WTC11 (cell line): ENCODE measurements at places on chromosomes 13 and 19. TPM values are rescaled to one million over a fixed set of nuclear protein-coding genes. Genes with fewer than 3 reads are reported as not detected.

DNA sequence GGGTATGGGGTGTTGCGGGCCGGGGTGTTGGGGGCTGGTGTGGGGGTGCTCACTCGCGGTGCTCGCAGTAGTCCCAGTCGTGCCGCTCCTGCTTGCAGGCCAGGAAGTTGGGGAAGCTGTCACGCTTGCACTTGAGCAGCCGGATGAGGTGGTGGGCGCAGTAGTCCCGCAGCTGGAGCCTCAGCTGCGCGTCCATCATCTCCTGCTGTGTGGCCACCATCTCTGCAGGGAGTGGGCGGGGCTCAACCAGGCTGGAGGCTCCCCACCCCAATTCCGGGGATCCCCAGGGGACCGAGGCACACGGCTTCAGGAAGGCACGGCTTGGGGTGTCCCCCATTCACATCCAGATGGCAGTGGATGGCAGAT, 5.2 kb downstream of the NDUFB7 start:
- H3K36me3 ChIP-seq, result peaks cover 4% of the 10 kb centered on the region
- no peak for DNase-seq
- H3K27ac ChIP-seq, result no peak overlapping the region
- no peaks in the 10 kb centered on the region for H3K27me3 ChIP-seq
- H3K4me1 ChIP-seq, result peaks cover 20% of the 10 kb centered on the region
- no peak overlapping the region for H3K4me3 ChIP-seq

- no peak for DNase-seq
- H3K36me3 ChIP-seq, result no peaks in the 10 kb centered on the region
- peaks cover 21% of the 10 kb centered on the region for H3K27me3 ChIP-seq
Observed at GRCh38 chr19:54047616-54048015, 16.1 kb downstream of the VSTM1 start.

GRCh38 chr13:53560556-53560955, 531.9 kb downstream of the OLFM4 start:
- no peaks in the 10 kb centered on the region for H3K27me3 ChIP-seq
- no peaks in the 10 kb centered on the region for H3K36me3 ChIP-seq
- H3K4me3 ChIP-seq, result no peak overlapping the region
- H3K4me1 ChIP-seq, result no peaks in the 10 kb centered on the region; the same call in 1 of the 2 replicates
- H3K27ac ChIP-seq, result no peak overlapping the region
- DNase-seq, result no peak

DNA sequence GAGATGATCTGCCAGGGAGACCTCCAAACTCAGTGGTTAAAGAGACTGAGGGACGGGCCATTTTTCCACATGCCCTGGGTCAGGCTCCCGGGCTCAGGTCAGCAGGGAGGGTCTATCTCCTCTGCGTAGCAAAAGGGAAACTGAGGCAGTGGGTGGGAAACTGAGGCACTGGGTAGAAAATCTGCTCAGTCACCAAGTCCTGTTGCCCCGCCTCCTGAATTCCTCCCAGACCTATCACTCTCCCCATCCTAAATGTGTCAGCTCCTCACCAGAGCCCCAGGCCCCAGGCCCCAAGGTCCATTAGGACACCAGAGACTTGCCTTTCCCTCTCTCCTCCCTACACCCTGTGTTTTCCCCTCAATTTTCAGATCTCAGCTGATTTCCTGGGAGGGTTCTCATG, 2.4 kb downstream of the CD320 start:
- no peaks in the 10 kb centered on the region for H3K27me3 ChIP-seq
- peaks cover 18% of the 10 kb centered on the region for H3K36me3 ChIP-seq
- peak; percentile 5 for DNase-seq
- H3K4me1 ChIP-seq, result peaks cover 33% of the 10 kb centered on the region
- no peak overlapping the region for H3K4me3 ChIP-seq

DNA sequence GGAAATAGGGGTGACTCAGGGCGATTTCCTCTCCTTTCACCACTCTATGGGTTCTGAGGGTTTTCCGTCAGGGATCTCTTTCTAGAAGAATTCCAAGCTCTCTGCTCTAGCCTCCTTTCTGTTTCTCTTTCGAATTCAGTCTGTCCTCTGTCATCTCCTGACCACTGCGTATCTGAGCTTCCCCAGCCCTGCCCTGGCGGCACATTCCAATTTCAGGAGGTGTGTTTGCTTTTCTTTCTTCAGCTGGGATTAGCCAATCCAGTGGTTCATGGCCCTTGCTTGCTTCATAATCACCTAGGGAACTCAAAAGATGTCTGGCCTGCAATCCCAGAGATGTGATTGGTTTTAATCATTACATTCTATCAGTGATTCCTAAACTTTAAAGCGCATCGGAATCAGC, 9.4 kb downstream of the IFNL2 start:
- DNase-seq, result no peak
- no peaks in the 10 kb centered on the region for H3K4me1 ChIP-seq
- H3K27me3 ChIP-seq, result peaks cover 53% of the 10 kb centered on the region
- no peaks in the 10 kb centered on the region for H3K36me3 ChIP-seq

MED26 gene
- total RNA-seq, result 11.7 to 14.2 TPM (median 12.3 TPM) in 3 replicates

ZNF586 gene
- total RNA-seq, result 13.6 to 16.4 TPM (median 15.4 TPM) in 3 replicates

SULT2B1 gene
- total RNA-seq, result 0.96 to 2.1 TPM (median 1.3 TPM) in 3 replicates
